ENCODE measurements at places on chromosomes 13 and 19. TPM values are rescaled to one million over a fixed set of nuclear protein-coding genes. Genes with fewer than 3 reads are reported as not detected.

APOC4 gene
- total RNA-seq, result not detected

GRCh38 chr19:51071095-51071405 lies 6.2 kb upstream of the KLK13 start:
- DNase-seq, result no peak

- no peak for DNase-seq
Measured at GRCh38 chr19:50749490-50749889, 20.8 kb upstream of the GPR32 start.

- no peak for DNase-seq
Measured at GRCh38 chr19:29971648-29972047, 29.6 kb downstream of the URI1 start.

ITGBL1 gene
- 1.1 TPM for total RNA-seq

CTXN1 gene
- total RNA-seq, result 15.4 TPM

DNA sequence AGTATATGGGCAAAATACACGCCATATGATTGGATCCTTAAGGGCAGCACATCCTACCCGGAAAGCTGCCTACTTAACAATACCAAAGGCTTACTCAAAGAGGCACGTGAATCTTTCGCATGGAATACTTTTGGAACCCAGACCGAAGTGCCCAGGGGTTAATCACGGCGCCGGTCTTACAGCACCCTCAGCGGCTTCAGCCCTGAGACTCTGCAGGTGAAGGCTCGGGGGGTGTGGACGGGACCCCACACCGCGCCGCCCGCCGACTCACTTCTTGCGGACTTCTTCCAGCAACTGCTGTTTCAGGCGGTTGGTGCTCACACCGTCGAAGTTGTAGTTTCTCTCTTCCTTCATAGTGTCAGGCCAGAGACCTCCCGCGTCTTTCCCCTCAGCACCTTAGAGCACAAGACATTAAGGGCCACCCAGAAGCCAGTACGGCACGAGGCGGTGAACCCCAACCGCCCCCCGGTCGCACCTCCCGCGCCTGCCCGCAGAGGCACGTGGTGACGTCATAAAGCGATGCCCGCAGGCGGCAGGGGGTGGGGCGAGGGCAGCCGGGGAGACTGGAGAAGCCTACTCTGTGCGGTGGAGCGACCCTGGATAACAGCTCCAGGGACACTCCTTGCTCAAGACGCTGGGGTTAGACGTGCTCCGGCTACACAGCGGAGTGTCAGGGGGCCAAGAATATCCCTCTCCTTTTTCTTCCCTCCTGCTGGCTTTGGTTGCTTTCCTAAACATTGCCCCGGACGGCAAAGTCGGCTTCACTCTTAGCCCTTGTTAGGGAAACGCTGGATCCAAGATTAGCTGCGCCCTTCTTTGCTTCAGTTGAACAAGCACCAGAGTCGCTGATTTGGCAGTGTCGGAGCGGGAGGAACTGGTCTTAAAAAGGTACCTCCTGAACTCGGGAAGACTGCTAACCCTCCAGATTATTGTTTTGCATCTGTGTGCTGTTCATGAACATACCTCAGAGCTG lies at the start of gene CCDC169:
CCDC169 (minus strand) TSS at position 449 of the 973 bp plus-strand sequence; CDS start at position 354, 95 bp downstream.
- peak; percentile 50 for DNase-seq

- peak; percentile 3 for DNase-seq
Measured at GRCh38 chr13:59112221-59112718, 1051.5 kb downstream of the DIAPH3 start.

- peak; percentile 18 for DNase-seq
Measured at GRCh38 chr13:44045180-44045562, 165.5 kb downstream of the LACC1 start.

DNA sequence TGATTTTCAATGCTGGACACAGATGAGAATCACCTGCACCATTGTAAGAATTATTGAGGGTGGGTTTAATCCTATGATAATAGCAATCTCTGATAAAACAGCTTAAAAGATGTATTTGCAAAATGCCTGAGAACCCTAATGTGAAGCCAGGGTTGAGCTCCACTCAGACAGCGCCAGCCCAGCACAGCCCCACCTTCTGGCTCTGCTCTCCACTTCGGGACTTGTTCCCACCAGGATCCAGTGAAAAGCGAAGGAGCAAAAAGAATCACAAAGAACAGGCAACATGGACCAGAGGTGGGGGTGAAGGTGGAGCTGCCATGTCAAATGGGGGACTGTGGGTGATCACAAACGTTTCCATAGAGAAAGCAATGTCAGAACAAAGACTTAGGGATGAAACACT lies 18.6 kb upstream of the ZNF816 start:
- no peak for DNase-seq

DNA sequence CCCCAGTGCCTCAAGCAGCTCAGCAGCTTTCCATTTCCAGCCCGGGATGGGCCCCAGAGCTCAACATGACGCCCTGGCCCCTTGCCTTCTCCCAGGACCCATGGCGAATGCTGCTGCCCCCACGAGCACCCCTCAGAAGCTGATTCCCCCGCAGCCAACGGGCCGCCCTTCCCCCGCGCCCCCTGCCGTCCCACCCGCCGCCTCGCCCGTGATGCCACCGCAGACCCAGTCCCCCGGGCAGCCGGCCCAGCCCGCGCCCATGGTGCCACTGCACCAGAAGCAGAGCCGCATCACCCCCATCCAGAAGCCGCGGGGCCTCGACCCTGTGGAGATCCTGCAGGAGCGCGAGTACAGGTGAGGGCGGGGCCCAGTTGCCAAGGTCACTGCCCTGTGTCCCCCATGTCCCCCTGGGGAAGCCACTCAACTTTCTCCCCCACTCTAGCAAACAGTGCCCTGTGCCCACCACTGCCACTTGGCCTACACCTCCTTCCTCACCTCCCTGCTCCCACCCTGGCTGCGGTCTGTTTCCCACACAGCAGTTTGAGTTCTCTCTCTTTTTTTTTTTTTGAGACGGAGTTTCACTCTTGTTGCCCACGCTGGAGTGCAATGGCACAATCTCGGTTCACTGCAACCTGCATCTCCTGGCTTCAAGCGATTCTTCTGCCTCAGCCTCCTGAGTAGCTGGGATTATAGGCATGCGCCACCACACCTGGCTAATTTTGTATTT lies 26.9 kb downstream of the SMARCA4 start:
- DNase-seq, result no peak

DNA sequence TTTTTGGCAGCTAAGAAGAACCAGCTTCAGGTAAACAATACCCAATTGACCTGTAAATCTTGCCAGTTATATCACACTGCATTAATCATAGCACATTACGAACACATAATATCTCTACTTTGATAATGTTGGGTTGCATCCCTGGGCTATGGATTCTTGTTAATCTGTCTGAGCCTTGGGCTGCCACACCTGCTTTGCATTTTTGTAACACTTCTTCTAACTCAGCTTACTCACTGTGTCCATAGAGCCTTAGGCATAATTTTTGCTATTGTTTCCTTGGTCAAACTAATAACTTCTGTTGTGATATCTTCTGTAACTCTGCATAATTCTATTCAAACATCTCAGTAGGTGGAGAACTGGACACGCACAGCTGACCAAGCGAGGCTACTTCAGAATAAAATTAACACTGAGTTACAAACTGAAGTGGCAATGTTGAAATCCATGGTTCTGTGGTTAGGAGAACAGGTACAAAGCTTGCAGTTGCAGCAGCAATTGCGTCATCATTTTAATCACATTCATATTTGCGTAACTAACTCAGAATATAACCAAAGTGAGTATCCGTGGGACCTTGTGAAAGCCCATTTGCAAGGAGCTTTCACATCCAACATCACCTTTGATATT lies 6.4 kb downstream of the ZNF350 start:
- DNase-seq, result no peak

GRCh38 chr19:7916103-7916954 lies 1.7 kb downstream of the TGFBR3L start:
- DNase-seq, result no peak

GRCh38 chr19:7187605-7188339 lies 106.4 kb downstream of the INSR start:
- DNase-seq, result no peak

PSG2 gene
- not detected for total RNA-seq

DNA sequence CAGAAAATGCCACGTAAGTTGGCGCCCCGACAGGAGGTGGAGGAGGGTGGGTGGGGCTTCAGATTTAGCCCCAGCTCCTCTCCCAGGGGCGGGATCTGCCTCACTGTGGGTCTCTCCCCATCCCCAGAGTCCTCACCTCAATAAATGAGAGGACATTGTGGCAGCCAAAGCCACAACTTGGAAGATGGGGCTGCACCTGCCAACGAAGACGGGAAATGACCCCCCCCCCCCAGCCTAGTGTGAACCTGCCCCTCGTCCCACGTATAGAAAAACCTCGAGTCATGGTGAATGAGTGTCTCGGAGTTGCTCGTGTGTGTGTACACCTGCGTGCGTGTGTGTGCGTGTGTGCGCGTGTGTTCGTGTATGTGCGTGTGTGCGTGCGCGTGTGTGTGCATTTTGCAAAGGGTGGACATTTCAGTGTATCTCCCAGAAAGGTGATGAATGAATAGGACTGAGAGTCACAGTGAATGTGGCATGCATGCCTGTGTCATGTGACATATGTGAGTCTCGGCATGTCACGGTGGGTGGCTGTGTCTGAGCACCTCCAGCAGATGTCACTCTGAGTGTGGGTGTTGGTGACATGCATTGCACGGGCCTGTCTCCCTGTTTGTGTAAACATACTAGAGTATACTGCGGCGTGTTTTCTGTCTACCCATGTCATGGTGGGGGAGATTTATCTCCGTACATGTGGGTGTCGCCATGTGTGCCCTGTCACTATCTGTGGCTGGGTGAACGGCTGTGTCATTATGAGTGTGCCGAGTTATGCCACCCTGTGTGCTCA lies 1.5 kb upstream of the TRAPPC5 start:
- DNase-seq, result no peak

TEKTIP1 gene
- total RNA-seq, result not detected

Measured in occipital lobe (tissue), 3 donors.